Fibroblast of the conjunctiva (primary cell): ENCODE measurements at places on chromosomes 3 and 15.
A peak's percentile ranks its signal among the peaks of the same experiment; 100 is the strongest.

DNA sequence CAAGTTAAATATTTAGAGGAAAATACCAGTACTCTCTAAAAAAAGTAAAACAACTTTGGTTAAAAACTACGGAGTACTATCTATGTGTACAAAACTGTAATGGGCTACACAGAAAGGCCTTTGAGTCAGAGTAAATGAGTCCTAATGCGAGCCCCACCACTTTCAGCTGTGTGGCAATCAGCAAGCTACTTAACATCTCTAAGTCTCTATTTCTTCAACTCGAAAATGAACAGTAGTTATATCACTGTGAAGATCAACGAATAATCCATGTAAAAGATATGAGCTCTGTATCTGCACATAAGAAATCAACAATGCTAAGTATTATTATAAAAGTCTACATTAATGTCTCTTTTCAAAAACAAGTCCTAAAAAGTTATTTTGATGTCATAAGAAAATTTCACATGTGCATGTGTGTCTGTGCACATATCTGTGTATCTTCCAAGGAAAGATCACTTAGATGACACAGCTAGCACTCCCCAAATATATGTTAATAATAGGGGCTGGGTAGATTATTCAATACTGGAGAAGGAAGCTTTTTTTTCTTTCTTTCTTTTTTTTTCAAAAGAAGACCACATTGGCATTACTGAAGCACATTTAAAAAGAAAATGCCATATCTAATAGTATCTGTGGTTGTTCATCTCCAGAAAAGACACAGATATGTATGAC, 58.8 kb downstream of the TBC1D5 start:
- no peak for DNase-seq

DNA sequence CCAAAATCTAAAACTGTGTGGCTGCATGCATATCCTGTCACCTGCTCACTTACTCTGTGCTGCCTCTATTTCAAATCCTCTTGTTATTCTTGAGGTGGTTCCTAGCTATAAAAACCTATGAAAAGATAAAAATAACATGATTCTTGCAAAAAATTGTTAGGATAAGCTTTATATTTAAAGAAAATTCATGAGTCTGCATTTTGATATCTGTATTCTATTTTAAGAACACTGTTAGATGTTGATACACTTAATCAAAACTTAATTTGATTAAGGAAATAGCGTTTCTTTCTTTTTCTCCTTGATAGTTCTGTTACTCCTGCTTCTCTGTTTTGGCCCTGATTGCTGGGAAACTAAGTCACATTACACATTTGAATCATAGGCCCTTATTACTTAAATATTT, 22.5 kb downstream of the STT3B start:
- DNase-seq = no peak

- no peak for DNase-seq
These were observed 841 bp downstream of the EIF3J start for GRCh38 chr15:44537735-44538240.

GRCh38 chr15:68695061-68695595, 116.3 kb downstream of the CORO2B start:
- DNase-seq = no peak

- DNase-seq = no peak
These were observed 418.8 kb downstream of the OTOL1 start for GRCh38 chr3:161915418-161915750.

- DNase-seq = no peak
These were observed 272.4 kb downstream of the TIGIT start for GRCh38 chr3:114566162-114566755.

GRCh38 chr3:59017617-59017984, 32.2 kb downstream of the CFAP20DC start:
- no peak for DNase-seq

GRCh38 chr3:119637679-119638477, 22.5 kb downstream of the POPDC2 start:
- peak; percentile 70 for DNase-seq

- DNase-seq = no peak
These were observed 637 bp upstream of the CCNDBP1 start for GRCh38 chr15:43184407-43185124.

DNA sequence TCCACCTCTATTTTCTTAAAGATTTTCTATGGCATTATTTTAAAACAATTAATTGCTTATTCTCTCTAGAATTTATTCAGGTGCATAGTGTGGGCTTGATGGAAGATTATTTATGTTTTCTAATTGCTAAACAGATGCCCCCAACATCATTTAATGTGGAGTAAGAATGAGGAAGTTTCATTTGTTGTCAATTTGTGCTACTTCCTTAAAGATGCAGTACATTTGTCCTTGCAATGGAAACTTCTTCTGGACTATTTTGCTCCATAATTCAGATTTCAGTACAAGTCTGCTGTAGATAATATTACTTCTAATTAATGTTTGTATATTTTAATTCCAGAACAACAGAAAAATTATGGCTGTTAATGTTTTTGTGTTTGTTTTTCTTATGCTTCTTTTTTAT, 104.8 kb downstream of the TGFBR2 start:
- DNase-seq = no peak

DNA sequence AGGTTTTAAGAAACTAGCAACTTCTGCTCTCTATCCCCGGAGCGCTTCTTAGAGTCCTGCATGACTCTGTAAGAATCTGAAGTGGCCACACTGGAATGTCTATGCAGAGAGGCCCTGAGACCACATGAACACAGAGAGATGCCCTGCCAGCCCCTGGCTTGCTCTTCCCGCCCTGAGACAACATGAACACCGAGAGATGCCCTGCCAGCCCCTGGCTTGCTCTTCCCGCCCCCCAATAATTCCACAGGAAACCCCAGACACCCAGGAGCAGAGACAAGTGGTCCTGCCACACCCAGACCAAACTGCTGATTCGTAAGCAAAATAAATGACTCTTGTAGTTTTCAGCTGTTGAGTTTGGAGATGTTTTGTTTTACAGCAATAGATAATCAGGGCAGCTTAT, 166.1 kb downstream of the OSBPL10 start:
- DNase-seq = no peak

DNA sequence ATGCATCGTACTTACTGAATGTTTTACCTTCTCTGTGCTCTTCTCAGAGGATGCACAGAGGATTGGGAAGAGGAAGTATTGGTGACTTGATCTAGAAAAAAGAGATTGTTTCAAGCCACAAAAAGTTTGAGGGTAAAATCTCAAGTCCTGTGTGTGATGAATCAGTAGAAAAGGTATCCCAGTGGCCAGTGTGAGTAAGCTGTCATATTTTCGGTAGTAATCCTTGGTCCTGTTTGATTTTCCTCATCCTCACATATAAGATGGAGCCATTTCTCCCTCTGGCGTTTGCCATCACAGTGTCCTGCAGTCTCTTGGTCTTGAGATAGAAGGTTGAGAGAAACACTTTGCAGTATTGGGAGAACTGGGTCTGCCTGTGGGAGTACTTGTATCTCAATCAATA, 166.8 kb downstream of the LPP start:
- DNase-seq = no peak

DNA sequence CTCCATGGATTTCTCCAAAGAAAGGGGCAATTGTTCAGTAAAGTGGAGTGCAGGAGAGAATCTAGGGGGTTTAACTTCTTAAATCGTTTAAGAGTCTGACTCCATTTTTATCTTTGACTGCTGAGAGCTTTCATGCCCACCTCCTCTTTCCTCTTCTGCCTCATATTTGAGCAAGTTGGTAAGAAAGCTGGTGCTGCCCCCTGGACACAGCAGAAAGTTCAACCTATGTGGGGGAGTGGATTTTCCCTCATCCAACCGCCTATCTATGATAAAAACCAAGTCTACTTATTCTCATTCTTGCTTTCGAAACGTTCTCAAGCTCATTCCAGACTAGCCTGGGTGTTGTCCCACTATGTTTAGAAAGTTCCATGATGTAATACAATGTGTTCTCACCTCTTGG, 26.0 kb downstream of the HHLA2 start:
- no peak for DNase-seq

GRCh38 chr3:144104679-144105078, 133.1 kb downstream of the DIPK2A start:
- DNase-seq = no peak

GRCh38 chr3:108493862-108494261, 16.5 kb downstream of the MYH15 start:
- no peak for DNase-seq

DNA sequence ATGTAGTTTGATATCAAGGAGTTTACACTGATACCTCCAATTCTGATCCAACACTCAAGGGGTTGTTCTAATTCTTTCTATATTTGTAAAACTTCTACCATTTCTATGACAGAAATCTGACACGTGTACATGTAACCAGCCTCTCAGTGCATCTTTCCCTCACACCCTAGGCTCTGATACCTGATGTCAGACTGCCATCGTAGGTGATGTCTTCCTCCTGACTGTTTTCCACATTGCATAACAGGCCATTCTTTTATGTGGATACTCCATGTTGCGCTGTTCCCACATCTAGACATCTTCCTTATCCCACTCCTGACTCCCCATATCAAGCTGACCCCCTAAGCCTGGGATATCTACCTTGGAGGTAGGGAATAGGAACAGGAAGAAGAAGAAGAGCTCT, 159.1 kb downstream of the FNDC3B start:
- no peak for DNase-seq

- DNase-seq = peak; percentile 43
These were observed 319.6 kb downstream of the ZBTB20 start for GRCh38 chr3:114827495-114827894.

DNA sequence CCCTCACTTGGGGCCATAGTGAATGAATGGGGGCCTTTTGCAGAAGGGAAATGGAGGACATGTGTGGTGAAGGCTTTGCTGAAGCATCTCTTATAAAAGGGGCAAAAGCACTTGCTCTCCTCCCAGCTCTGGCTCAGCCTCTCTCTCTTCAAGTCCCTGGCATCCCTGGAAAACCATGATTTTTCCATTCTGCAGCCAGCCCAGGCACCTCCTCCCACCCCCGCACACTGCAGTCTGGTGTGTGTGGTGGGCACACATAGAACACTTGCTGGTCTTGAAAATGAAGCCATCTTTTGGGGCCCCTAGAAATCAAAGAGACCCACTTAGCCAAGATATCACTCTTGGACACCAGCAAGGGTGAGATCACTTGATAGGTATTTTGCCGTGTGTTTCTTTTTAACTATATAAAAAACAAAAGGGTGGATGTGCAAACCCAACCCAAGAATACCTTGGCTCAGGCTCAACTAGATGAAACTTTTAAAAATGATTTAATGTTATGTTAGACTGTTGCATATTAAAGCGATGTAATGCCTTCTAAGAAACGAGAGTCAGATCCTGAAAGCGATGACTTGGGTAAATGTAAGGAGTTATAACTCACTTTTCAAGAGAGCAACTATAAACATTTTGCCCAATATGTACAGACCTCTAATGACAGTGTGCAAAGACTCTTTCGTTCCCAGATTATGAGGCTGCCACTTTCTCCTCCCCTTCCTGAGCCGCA, 16.4 kb upstream of the ALDH1A3 start:
- no peak for DNase-seq

- DNase-seq = no peak
These were observed 4.7 kb upstream of the TYRO3 start for GRCh38 chr15:41554343-41554742.

DNA sequence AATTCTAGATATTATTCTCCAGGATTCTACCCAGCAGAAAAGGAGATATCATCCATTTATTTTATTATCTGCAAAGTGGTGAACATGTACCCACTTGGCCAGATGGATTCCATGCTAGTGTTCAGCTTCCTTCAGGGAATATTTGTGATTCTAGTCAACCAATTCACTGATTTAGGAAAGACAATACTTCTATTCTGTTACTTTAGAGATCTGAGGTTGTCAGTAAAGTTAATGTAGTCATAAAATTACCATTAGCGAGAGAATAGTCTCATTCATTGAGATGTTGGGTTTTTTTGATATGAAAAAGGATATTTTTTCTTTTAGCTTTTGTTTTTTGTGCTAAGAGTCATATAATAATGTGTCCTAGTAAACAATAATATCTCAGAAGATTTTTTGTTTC, 222.8 kb downstream of the CGGBP1 start:
- DNase-seq = no peak

GRCh38 chr3:29310865-29311264, 30.0 kb downstream of the RBMS3 start:
- DNase-seq = no peak

GRCh38 chr15:80817901-80818300, 38.7 kb downstream of the CEMIP start:
- no peak for DNase-seq

GRCh38 chr15:89495638-89496145, 691 bp downstream of the RHCG start:
- no peak for DNase-seq

DNA sequence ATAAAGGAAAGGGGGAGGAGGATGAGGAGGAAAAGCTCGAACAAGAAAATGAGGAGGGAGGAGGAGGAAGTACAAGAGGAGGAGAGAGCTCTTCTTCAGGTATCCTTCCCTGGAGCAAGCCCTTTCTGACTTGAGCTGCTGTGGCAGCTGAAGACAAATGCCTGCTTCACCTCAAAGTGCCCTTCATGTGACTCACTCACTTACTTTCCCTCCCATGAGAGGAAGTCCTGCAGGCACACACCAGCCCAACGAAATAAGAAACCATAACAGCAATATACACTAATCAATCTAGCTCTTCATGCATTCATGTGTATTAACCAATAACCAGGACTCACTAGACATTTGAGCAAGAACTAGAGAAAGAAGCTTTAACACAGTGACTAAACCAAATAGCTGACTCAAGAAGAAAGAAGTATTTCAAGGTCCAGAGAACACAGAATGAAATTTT, 251.9 kb downstream of the IGSF11 start:
- no peak for DNase-seq

GRCh38 chr15:33304924-33305323, 5.8 kb upstream of the RYR3 start:
- no peak for DNase-seq

- no peak for DNase-seq
These were observed 199.8 kb downstream of the TCF12 start for GRCh38 chr15:57118013-57118799.

- no peak for DNase-seq
These were observed 107.0 kb downstream of the IQSEC1 start for GRCh38 chr3:12965999-12966846.

GRCh38 chr3:134437211-134437752, 48.5 kb downstream of the ANAPC13 start:
- no peak for DNase-seq

- DNase-seq = no peak
These were observed 39.4 kb downstream of the CLDN18 start for GRCh38 chr3:138049157-138049919.

DNA sequence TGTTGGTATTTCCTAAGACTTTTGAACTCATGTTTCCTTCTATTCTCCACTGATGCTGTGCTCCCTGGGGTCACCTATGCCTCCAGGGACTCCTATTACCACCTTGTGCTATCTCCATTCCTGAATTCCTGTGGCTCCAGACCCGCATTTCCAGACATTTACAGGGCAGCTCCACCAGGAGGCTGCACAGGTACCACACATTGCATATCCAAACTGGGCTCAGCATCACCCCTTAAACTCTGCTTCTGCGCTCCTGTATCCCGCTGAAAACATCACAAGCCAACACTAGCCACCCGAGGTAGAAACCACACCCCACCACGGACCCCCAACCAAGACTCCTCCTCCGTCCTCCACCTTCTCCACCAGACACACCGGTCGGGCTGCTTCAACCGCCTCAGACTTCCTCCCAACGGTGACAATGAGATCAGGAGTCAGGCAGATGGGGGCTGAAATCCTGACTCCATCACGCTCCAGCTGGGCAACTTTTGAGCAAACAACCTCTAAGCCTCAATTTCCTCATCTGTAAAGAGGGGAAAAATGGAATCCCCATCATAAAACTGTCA, 10.4 kb downstream of the TNK2 start:
- DNase-seq = no peak
